ENCODE measurements at places on chromosomes 3 and 15.

GRCh38 chr15:73784291-73784690, 31.1 kb upstream of the INSYN1 start:
- no peak for DNase-seq

GRCh38 chr15:39586387-39587095, 5.7 kb downstream of the THBS1 start:
- no peak for DNase-seq

- no peak for DNase-seq
Observed at GRCh38 chr15:101808201-101808600, 3.8 kb upstream of the OR4F15 start.

DNA sequence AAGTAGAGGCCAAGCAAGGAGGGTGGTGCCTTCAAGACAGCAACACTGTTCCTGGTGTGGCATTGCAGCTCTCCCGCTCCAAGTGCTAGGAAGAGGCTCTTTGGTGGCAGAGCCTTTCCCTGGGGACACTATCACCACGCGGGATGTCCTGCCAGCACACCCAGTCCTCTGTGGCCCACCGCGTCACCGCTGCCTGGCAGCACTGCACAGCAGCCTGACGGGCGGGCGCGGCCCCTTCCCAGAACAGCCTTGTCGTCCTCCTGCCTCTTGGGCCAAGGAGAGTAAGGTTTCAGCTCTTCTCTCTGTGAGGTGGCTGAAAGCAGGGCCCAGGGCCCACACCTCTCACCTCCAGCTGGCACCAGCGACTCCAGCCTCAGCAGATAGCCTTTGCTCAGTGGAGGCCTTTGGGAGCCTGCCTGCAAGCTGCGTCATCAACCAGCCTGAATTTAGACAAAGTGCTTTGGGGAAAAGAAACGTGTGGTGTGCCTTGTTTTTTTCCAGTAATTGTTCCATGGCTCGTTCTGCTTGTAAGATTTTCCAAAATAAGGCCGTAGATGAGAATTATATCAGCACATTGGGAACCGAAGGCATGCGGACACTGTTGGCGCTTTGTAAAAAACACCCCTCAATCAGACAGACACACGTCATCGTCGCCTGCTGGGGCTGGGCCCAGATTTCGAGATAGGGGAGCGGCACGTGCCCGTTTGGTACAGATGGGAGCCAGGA, 65.0 kb downstream of the AAGAB start:
- DNase-seq, result no peak

DNA sequence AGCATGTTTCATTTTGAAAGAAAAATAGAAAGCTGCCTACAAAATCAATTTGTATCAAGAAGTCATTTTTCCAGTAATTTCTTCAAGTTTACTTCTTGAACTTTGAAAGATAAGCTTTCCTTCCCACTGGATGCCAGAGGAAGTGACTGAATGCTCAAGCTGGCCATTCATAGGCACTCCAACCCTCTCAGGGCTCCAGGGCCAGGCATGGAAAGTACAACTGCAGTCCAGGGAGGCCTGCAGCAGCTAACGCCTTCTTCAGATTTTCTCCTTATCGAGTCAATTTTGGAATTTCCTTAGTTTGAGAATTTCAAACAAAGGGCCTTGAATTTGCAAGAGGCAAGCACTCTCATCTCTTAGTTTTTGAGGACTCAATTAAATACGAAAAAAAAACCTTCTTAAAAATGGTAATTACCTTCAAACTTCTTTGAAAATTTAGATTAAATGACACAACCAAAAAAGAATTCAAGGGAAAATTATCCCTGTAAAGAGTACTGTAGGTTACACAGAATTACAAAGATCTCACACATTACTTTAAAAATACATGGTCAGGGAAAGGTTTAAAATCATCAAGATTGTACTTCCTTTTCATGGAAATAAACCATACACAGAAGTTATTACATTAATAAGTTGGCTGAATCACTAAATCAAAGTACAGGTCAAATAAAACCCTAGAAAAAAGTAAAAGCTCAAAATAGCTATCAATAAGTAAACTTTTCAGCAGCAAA, 2.5 kb downstream of the UBP1 start:
- no peak for DNase-seq

GRCh38 chr15:91435113-91435512, 335.1 kb downstream of the SV2B start:
- DNase-seq, result no peak

DNA sequence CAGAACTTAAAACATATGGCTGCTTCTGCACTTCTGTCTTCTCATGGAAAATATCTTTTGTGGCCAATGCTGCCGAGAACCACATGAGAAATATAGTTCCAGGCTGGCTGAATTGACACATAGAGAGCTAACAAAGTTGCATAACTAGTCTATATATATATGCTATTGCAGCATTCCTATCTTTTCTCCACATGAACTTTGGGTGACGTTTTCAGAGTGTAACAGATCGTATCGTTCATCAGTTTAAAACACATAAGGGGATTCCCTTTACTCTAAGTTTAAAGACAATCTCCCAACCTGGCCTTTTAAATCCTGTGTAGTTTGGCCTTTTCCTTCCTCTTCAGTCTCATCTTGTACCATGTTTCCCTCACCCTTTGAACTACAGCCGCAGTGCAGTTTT, 394.2 kb upstream of the CBLB start:
- no peak for DNase-seq

DNA sequence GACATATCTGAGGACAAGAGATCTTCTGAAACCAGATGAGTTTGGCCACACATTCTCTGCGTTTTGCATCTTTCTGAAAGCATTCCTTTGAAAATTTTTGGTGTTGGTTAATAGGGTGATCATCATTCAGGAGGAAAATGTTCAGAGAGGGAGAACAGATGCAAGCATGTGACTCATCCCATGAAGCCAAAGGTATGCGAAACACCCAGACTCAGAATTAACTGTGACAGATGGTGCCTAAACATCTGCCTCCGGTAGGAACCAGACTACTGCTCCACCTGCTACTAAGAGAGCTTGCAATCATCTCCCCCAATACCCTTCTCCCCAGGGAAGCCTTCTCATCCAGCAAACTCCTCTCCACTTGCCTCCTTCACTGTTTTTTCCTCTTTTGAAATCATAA, 46.2 kb downstream of the TRIM69 start:
- no peak for DNase-seq

GRCh38 chr15:74141591-74141990, 11.2 kb downstream of the ISLR2 start:
- no peak for DNase-seq

- DNase-seq, result no peak
Observed at GRCh38 chr3:57118254-57118653, 46.9 kb downstream of the IL17RD start.

- DNase-seq, result no peak
Observed at GRCh38 chr3:102200560-102200959, 234.3 kb upstream of the ZPLD1 start.

GRCh38 chr15:65466901-65467300, 44.2 kb upstream of the IGDCC4 start:
- no peak for DNase-seq

DNA sequence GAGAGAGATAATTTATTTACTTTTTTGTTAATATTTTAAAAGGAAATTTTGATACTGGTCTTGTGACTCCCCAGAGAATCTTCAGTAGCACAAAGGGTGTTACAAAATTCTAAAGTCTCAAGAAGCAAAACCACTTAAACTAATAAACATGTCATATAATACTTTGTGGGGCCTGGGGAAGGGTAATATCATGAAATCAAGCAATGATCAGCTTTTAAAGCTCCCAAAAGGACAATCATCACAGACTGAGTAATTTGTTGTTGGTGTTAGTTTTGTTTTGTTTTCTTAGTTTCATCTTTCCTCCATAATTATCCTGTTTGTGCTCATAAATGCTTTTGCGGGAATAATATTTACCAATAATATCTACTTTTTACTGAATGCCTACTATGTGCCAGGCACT, 55.0 kb downstream of the TMEM212 start:
- DNase-seq, result no peak

GRCh38 chr15:29101491-29101890, 168.1 kb downstream of the NSMCE3 start:
- DNase-seq, result no peak

GRCh38 chr15:87874896-87875711, 381.4 kb downstream of the NTRK3 start:
- DNase-seq, result no peak

Data from activated gamma-delta T cell (primary cell).